GM12865 (cell line): ENCODE measurements at places on chromosomes 5 and 9.

DNA sequence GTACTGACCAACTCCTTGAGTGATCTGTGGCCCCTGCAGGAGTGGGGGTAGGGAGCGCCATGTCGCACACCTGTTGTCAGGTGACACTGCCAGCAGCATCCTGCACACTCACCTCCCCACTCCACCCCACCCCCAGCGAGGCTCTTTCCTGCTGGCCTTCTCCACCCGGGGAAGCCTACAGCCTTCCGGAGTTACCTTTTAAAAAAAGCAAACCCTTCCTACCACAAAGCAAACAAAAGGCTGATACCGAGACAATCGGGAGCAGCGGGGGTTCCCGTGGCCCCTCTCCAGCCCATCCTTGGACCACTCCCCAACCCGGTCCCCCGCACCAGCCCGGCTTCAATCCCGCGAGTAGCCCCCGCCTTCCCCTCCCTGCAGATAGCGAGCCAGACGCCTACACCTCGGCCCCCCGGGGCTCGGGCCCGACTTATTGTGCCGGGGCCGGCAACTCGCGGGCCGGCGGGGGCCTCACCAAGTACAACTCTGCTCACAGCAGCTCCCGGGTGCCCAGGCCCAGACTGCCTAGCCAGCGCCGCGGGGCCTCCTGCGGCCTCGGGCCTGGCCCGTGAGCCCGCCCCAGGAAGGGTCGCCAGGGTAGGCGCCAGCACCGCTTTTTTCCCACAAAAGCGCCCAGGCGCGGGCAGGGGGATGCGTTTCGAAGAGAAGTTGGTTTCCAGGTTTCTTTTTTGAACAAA, 724 bp downstream of the MACROH2A1 start:
- DNase-seq: peak; percentile 66

GRCh38 chr5:125313555-125313954, 567.1 kb upstream of the ZNF608 start:
- no peak for DNase-seq

- DNase-seq: peak; percentile 40
Measured at GRCh38 chr9:129412814-129413536, 207.9 kb downstream of the C9orf50 start.

DNA sequence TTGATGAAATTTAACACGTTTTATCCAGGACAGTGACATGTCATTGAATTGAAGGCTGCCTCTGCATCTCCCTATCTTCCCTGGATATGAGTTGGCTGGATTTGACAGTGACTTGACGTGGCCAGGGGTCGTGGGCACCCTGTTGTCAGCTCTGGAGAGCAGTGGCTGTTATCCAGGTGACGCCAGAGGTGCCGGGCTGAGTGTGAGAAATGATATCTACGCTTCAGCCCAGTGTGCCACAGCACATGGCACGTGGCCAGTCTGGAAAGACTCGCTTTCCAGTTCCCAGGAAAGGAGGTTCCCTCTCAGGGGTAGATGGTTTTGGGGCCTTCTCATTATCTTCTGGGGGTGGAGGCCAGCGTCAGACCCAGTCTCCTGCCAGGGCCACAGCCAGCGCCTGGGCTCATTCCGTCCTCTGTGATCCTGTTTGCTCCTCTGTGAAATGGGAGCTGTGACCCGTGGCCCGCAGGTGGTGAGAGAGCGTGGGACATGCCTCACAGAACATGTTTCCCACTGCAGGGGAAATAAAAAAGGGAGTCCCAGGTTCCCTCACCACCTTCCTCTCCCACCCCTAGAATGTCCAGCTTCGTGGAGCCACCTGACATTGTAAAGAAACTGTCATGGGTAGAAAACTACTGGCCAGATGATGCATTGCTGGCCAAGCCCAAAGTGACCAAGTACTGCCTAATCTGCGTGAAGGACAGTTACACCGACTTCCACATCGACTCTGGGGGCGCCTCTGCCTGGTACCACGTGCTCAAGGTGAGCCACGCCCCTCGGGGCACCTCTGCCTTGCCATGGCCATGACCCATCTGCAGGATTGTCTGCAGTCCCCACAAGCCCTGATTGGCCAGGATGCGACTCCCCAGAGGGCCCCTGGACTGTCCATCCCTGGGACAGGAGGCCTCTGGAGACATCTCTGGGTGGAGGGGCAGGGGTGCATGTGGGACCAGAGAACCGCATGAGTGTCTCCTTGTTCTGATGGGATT, 76.5 kb downstream of the PHF2 start:
- DNase-seq: no peak
